Uterus (tissue), 4 donors: ENCODE measurements at places on chromosomes 6 and 20. TPM values are rescaled to one million over a fixed set of nuclear protein-coding genes. Genes with fewer than 3 reads are reported as not detected.

DNA sequence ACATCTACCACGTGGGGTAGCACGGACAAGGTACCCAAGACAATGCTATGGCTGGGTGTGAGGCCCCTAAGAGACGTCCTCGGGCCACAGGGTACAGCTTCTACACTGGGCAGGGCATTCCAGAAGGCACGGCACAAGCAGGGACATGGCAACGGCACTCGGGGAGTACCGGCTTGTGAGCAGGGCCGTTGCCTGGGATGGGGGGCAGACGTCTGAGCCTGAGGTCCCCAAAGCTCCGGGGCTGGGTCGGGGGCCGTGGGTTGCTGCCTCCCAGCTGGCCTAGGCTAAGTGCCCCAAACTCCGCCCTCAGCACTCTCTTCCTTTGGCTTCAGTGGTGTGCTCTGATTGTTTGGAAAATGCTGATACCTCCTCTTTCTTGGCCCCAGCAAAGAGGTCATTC lies 110.6 kb downstream of the SULF2 start:
- no peak for DNase-seq

DNA sequence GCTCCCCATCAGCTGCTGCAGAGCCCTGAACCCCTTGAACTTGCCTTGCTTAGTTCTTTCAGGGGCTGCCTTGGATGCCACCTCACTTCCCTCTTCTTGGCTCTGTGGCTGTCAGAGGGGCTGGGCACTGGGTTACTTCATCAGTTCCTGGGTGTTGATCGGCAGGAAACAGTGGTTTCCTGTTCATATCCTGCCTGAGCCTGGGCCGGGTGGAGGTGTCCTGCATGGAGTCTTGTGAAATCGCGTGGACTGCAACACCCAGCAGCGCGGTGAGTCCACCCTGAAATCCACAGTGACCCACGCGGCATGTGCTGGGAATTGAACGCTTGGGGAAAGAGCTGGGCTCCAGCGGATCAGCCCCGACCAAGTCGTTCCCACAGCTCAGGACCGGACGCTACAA lies 97.5 kb downstream of the CDH26 start:
- DNase-seq, result no peak

- DNase-seq, result no peak
Observed at GRCh38 chr6:163951326-163951725, 536.8 kb downstream of the QKI start.

DNA sequence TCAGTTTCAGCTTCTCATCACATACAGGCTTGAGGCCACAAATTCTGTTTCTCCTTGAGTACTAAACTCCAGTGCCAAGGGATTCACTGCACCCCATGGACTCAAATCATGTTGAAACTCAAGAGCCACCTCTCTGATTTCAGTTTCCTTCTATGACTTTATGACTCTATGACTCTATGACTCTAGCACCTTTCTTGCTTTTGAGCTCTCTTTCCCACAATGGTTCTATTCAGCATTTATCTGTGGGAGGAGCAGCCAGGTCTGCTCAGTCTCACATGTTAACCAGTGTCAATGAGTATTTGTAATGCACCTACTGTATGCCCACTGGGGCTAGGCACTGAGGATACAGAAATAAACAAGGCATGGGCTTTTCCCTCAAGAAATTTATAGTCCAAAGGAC lies 14.6 kb upstream of the SLC22A2 start:
- DNase-seq, result no peak

DNA sequence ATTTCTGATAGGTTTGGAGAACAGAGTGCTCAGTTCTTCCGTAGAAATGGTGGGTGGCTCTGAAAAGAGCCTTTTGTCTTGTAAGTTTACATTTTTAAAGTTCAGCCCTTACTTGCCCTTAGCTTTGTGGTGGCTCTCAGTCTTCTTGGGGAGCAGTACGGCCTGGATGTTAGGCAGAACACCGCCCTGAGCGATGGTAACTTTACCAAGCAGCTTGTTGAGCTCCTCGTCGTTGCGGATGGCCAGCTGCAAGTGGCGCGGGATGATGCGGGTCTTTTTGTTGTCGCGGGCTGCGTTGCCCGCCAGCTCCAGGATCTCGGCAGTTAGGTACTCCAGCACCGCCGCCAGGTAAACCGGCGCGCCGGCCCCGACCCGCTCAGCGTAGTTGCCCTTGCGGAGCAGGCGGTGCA lies 19.5 kb downstream of the OR2B2 start:
- no peak for DNase-seq

- DNase-seq, result no peak
Observed at GRCh38 chr20:3797592-3798372, 1.7 kb downstream of the CDC25B start.

GRCh38 chr20:59240006-59240405 lies 60.4 kb upstream of the EDN3 start:
- DNase-seq, result no peak

DNA sequence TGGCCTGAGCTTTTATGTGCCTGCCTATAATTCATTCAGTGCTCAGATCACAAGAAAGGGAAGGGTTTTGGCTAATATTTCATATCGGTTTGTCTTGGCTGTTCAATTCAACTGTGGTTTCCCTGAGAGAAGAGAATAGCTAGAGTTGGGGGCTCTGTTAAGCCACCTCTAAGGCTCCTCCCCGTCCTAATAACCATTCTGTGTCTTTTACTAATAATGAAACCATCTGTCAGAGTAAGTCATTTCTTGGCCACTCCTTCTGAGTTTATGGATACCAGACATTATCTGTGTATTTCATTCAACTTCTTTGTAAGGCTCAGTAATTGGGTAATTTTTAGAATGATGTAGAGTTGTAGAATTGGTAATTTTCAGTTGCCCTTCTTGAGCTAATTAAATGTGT lies 5.2 kb downstream of the STX11 start:
- no peak for DNase-seq

DNA sequence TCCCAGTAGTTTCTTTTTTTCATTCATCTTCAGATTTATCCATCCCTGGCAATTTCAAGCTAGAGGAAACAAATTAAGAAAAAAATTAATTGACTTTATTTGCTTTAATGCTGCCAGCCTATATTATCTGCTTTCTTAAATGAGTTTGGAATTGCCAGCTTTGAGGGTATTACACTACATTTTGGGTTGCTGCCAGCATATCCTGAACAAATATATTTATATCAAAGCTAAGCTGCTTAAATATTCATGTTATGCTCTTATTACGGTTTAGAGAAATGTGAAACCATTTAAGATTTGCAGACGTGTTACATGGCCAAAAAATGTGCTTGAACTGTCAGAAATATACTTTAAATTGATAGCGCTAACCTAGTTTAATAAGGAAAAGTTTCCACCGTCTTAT lies 59.7 kb downstream of the GRIK2 start:
- no peak for DNase-seq

GRCh38 chr6:152127432-152128165 lies 320.1 kb downstream of the ESR1 start:
- no peak for DNase-seq

DNA sequence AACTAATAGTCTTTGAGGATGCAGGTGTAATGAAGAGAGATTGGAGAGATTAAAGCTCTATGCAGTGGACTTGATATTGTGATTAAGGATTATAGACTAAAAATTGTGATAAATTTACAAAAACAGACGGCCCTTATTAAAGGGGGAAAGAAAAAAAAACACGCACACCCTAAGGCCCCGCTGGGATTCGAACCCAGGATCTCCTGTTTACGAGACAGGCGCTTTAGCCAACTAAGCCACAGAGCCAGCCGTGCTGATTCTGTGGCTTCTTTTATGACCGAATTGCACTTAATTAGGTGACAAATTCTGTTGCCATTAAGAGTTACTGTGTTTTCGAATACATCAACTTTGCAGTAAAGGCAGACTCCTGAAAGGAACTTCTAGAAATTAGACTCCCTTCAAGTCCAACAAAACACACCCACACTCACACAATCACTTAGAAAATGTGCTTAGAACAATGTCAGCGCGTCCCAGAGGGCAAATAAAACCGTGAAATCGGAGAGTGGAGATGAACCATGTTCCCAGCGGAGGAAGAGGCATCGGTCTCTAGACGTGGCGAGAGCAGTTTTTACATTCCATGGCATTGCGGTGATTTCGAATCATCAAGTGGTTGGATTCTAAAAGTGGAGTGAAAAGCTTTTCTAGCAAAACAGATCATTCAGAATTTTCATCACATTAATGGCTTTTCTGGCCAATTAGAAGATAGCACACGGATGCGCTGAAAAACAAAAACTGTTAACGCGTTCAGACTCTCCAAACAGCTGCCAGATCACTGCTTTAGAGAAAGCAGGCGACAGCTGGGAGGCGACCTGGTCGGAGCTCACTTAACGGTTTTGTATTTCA lies 122.6 kb downstream of the GPX5 start:
- peak; percentile 42 for DNase-seq

GRCh38 chr6:134819863-134820800 lies 129.8 kb downstream of the ALDH8A1 start:
- DNase-seq, result no peak

- DNase-seq, result no peak
Observed at GRCh38 chr6:88262332-88262731, 96.2 kb upstream of the CNR1 start.

GRCh38 chr6:153023977-153024708 lies 21.6 kb upstream of the MTRF1L start:
- DNase-seq, result peak; percentile 30

- DNase-seq, result no peak
Observed at GRCh38 chr6:29489286-29489685, 1.5 kb upstream of the MAS1L start.

DNA sequence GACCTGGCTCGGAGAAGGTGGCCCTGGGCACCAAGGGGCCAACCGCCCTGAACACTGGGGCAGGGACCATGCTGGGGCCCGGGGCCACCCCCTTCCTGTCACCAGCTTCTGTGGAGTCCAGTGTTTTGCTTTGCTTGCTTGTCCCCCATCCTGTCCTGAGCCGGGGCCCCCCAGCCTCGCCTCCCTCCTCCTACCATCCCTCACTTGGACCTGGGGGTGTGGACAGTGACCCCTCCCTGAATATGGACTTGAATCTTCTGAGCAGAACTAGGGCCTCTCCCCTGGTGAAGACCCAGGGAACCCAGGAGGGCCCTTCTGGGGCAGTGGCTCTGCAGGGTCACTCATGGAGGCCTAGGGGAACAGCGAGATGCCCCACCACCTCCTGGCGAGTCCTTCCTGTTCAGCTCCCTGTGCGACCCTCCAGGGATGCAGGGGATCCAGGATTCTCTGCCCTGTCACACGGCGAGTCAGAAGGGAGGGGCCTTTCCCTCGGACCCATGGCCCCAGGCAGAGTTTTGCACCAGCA lies 41.6 kb downstream of the VSTM2L start:
- DNase-seq, result no peak

DNA sequence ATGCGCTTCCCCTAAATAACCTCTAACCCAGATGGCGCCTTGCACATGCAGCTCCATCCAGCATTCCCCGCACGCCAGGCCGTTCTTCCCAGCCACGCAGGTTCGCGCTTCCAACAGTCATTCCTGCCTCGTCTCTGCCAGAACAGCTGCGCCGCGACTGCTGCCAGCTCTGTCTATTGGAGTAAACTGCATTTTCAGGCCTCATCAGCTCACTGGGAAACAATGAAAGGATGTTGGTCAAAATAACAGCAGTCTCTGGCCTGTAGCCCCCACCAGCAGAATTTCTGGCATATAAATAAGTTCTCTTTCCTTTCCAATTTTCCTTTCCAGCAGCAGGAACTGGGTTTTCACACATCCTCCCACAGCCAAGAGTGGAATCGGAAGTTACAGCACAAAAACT lies 14.6 kb downstream of the NRSN1 start:
- peak; percentile 27 for DNase-seq

- no peak for DNase-seq
Observed at GRCh38 chr6:160398674-160399271, 50.6 kb downstream of the SLC22A3 start.

DNA sequence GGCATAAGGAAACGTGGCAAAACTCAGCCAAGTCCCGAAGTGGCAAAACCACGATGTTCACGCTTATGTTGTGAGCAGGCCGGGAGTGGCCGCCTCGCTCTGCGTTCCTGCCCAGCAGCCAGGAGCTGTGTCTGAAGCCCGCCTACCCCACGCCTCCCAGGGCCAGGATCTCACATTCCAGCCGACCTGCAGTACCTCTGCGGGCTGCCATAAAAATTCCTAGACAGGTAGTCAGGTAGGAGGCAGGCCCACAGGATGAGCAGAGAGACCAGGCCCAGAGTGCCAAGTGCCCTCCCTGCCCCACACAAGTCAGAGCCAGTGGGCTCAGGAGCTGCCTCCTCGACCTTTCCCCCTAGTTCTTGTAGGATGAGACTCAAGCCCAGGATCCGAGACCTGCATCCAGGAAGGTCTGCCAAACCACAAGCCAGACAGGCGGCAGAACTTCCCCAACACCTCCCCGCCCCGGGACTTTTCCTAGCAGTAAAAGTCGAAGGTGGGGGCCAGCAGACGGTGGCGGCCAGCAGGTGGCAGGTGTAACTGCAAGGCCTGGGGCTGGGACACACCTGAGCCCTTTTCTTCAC lies 16.7 kb downstream of the PMEPA1 start:
- DNase-seq, result no peak

DNA sequence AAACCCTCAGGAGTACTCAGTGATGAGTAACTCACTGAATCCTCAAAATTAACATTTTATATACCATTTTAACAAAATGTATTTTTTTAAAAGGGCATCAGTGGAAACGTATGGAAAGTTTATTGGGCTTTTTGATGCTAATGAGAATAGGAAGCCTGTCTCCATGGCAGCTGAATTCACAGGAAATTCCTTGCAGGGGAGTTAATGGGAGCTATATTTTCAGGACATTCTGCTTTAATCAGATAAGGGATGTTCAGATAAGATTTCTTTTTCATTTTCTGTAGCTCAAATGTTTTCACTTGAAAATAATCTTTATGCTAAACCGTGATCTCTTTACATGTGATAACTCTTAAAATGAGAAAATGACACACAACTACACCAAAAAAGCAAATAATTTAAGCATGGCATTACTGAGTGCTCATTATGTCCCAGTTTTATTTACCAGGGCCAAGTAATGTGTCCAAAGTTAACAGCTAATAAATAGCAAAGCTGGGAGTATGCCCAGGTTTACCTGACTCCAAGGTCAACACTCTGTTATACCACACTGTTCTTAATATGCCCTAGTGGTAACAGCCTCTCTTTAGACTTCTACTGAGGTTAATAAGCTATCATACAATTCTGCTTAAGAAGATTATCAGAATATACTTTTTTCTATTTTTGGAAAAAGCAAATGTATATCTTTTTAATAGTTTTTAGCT lies 348.1 kb downstream of the GRIK2 start:
- DNase-seq, result no peak

The UFL1 gene
- 27.4 TPM for total RNA-seq

The NKX2-4 gene
- total RNA-seq, result not detected

The DYNLT2 gene
- total RNA-seq, result not detected

The TBC1D7 gene
- 4.4 TPM for total RNA-seq

The HAO1 gene
- total RNA-seq, result not detected

The VSTM2L gene
- 0.95 TPM for total RNA-seq

The PLG gene
- total RNA-seq, result not detected

The TGM6 gene
- not detected for total RNA-seq

The CRISP3 gene
- 0.35 TPM for total RNA-seq

The SCUBE3 gene
- 0.61 TPM for total RNA-seq

The MPC1 gene
- 39.3 TPM for total RNA-seq

The GABRR2 gene
- total RNA-seq, result 0.95 TPM

The PAK1IP1 gene
- 23.2 TPM for total RNA-seq
